GM03348 (cell line): ENCODE measurements at places on chromosomes 7 and 10.

GRCh38 chr7:65975814-65976445 is 6.1 kb downstream of the GUSB start:
- DNase-seq = no peak

DNA sequence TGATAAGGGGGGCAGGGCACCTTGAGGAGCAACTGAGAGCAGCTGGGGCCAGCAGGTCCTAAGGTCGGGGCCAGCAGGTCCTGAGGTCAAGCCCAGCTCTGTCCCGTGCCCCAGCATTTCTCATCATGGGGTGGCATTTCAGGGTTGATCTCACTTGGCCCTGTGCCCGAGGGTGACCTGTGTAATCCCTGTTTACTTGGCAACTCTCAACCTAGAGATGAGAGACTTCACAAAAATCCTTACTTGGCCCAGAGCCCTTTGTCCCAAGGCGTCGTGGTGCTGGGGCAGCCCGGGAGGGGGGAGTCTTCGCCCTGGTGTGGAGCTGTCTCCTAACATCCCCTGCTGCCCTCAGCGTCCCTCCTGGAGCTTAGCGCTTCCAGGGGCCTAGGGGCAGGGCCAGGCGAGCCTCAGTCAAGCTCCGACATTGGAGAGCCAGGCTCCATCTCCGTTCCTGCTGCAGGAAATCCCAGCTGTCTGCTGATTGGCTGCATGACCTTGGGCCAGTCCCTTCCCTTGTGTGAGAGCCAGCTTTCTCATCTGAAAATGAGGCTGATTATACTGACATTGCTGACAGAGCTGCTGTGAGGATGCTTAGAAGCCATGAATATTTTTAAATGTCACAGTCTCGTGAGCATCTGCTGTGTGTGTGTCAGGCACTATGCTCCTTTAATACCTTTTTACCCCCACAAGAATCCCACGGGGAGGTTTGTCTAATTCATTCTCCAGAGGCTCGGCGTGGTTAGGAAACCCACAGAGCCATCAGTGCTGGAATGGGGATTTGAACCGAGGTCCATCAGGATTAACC is 94.3 kb downstream of the ZMIZ1 start:
- no peak for DNase-seq

GRCh38 chr10:60186315-60187071 is 203.2 kb downstream of the ANK3 start:
- DNase-seq = peak; percentile 5

DNA sequence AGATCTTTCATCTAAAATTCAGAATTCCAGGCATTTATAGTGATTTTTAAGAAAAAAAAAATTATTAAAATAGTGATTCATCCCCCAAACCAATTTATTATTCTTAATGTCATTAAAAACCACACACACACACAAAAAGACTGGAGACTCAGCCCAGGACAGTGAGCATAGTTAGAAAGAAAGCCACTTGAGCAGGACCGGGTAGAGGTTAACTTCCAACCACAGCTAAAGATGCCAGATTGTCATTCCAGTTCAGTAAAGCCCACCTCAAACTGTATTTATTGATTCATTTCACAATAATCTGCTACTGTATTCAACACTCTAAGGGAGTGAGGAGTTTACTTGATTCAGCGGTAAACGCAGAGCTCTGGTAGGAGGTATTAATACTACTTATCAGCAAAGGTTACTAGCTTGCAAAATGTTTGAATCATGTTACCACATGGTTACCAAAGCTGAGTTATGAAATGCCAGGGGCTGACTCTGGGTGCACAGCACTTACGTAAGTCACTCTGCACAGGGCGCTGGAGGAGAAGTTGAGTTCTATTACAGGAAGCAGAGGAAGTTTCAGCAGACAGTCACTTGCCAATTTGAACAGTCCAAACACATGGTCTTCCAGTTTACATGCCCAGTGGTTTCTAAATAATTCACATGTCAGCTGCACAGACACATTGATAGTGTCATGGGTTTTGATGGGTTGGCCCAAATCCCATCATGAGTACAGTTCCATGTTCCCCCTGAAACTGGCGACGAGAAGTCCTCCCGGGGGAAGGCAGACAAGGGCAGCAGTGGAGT is 64.6 kb downstream of the KLF6 start:
- DNase-seq = peak; percentile 86

- DNase-seq = peak; percentile 72
These were observed 6.3 kb downstream of the C7orf57 start for GRCh38 chr7:48041653-48041970.

DNA sequence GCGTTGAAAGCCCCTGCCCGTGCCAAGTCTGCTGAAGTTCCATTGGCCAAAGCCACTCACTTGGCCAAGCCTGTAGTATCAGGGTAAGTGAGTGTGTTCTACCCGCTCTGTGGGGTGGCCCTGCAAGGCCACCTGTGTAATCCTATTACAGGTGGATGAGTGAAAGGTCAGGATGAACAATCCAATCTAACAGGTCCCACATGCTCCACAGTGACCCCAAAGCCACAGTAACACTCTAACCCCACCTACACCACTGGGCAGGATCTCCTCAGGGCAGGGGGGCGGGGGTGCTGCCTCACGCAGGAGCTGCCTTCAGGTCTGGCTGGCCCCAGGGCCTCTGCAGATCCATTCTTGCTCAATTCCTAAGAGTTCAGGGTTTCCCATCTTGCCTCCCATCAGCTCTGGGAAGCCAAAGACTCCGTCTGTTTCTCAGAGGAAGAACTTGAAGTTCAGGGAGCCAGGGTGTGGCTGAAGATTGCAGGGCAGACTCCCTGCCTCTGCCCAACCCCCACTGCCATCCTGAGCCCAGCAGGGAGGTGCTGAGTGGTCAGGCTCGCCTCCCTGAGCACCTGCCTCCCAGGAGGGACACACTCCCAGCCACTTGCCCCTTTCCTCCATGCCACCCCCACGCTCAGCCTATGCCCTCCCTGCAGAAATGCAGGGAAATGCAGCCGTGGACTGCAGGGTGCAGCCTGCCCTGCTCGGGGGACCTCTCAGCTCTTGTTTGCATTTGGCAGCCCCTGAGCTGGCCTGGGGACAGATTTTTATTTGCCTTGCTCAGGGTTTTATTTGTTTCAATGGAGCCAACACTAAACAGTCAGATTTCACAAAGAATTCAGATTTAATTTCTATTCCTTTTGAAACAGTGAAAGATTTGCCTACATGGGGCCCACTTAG is 9.8 kb upstream of the COMTD1 start:
- no peak for DNase-seq

- DNase-seq = no peak
These were observed 108.7 kb downstream of the ZNF467 start for GRCh38 chr7:149664666-149665065.

GRCh38 chr7:101644879-101645278 is 15.8 kb upstream of the MYL10 start:
- peak; percentile 4 for DNase-seq

GRCh38 chr10:123160311-123160980 is 6.2 kb downstream of the BUB3 start:
- DNase-seq = no peak

GRCh38 chr7:16589881-16590280 is 55.7 kb downstream of the ANKMY2 start:
- peak; percentile 39 for DNase-seq

DNA sequence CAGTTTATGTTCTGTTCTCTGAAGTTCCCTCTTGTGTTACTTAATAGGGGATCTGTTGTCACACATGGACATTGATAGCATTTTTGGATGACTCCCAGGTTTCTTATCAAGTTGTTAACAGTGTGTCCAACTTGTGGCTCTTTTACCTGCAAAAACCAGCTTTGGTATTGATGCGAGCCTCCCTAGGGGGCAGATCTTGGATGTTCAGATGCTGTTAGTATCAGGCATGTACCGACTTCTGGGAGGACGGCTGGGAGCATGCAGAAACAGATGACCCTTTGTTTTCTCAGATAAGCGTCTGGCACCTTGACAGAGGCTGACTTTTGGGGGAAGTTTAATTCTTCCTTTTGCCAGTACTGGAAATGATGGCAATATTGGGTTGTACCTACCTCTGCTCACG is 2.2 kb downstream of the PLPP4 start:
- DNase-seq = no peak

- DNase-seq = no peak
These were observed 30.7 kb downstream of the RTKN2 start for GRCh38 chr10:62237966-62238365.

DNA sequence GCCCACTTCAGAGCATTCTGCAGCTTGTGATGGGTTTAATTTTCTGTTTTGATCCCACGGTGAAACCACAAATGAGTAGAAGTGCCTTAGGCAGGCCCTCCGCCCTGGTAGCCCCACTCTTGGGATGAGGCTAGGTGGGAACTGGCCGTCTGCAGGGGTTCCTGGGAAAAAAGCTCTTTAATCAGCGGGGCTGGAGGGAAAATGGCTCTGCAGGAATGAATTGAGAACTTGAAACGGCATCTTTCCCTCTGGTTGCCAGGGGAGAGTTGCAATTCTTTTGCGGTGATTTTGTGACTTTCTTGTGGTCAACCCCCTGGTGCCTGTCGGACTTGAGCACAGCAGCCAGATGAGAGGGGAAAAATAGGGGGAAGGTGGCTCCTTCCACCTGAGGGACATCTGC is 32.7 kb downstream of the COL26A1 start:
- no peak for DNase-seq

GRCh38 chr10:112313234-112313633 is 30.0 kb downstream of the TECTB start:
- no peak for DNase-seq

DNA sequence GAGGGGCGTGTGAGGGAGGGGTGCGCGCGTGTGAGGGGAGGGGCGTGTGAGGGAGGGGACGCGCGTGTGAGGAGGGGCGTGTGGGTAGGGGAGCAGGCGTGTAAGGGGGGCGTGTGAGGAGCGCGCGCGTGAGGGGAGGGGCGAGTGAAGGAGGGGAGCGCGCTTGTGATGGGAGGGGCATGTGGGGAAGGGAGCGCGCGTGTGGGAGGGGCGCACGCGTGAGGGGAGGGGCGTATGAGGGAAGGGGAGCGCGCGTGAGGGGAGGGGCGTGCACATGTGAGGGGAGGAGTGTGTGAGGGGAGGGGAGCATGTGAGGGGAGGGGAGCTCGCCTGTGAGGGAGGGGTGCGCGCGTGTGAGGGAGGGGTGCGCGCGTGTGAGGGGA is 19.1 kb downstream of the MXI1 start:
- peak; percentile 95 for DNase-seq

GRCh38 chr7:88344956-88345832 is 38.5 kb upstream of the STEAP4 start:
- DNase-seq = peak; percentile 42

- DNase-seq = peak; percentile 5
These were observed 711 bp downstream of the KIF20B start for GRCh38 chr10:89702121-89702480.

DNA sequence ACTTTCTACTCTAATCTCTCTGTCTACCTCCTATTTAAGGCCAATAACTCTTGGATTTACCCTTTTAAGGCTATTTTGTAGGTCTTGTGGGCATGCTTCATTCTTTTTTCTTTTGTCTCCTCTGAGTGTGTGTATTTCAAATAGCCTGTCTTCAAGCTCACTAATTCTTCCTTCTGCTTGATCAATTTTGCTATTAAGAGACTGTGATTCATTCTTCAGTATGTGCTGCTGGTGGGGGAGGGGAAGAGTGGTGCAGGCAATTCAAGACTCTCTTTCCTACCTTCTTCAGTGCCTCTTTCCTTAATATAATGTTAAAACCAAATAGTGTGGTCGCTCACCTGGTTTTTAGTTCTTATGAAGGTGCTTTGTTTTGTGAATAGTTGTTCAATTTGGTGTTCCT is 20.0 kb downstream of the ABCB1 start:
- no peak for DNase-seq

DNA sequence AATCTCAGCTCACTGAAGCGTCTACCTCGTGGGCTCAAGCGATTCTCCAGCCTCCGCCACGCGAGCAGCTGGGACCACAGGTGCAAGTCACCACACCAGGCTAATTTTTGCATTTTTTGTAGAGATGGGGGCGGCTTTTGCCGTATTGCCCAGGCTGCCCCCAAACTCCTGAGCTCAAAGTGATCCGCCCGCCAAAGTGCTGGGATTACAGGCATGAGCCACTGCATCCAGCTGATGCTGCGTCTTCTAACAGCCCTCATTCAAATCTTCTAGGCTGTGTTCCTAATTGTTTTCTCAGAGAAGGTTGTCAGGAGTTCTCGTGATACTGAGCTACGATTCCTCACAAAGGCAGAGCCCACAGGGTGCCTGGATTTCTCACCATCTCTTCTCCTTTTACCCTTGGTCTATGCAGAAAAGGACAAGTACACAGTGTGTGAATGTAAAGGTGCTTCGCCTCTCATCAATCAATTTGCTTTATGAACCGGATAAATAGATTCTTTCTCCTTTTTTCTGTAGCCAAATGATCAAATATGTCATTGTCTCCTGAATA is 247.3 kb upstream of the PTN start:
- DNase-seq = no peak

DNA sequence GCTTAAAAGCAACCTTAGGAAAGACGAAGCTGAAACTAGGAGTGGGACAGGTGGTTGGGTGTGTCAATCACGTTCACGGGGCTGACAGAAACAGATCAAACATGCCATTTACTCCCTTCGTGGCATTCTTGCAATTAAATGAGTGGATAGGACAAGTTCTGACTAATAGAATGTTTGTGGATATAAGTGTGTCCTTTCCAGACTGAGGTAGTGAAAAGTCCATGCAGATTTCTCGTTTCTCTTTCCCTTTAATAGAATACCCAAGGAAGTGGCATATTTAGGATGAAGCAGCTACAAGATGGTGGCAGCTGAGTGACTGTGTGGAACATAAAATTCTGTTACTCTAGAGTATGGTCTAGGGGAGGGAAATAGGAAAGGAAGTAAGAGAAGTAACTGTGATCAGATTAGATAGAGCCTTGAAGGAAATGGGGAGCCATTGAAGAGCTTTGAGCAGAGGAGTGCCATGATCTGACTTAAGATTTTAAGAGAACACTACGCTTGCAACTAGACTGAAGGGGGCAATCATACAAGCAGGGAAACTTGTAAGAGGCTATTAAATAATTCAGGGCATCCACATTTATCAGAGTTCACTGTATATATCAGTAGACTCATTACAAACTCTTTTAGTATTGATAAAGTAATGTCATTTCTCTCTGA is 46.3 kb upstream of the HYAL4 start:
- DNase-seq = no peak

GRCh38 chr10:132524443-132525285 is 12.9 kb upstream of the INPP5A start:
- DNase-seq = no peak

DNA sequence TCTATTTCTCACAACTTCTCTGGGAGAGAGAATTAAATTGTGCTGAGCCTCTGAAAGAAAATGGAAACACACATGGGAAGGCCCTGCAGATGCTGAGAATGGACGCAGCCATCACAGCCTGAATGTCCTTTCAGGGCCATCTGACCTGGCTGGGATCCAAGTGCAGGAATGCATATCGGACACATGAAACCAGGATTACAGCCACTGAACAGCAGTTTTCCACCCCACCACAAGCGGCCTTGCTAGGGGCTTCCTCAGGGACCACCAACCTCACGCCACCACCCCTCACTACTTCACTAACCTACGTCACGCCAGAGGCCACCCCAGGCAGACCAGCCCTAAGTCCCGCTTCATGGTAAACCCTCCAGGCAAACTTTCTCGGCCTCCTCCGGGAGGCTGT is 103.3 kb downstream of the DIP2C start:
- no peak for DNase-seq
